ENCODE measurements at places on chromosomes 5 and 9. TPM values are rescaled to one million over a fixed set of nuclear protein-coding genes. Genes with fewer than 3 reads are reported as not detected.

DNA sequence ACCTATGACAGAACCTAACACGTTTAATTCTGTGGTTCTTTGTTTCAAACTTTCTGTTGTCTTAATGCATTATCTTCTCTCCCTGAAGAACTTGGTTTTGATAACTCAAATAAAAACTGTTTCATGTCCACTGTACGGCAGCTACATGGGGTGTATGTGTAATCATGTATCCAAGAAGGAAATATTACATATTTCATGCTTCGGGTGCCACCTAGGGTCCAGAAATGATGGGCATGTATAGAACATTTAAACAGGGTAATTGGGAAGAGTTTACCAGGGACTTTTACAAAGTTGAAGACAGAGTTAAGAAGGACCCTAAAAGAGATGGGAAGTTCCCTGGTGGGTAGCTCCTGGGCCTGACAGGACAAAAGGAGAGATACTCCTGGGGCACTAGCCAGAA lies 291.3 kb downstream of the FBXL7 start:
- DNase-seq = no peak

DNA sequence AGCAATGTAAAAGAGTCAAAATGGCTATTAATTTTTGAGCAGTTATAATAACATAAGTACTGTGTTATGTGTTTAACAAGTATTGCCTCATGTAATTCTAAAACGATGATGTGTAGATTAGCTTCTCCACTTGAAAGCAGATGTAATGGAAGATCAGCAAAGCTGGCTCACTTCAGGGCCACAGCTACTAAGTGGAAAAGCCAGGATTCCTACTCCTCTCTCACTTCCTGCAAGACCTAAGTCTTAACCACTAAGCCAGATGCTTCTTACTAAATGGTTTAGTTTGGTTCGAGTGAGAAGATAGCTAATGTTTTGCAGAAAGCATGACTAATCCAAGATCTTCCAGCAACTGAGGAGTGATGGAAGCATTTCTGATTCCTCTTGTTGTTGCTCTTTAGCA lies 15.7 kb upstream of the TNC start:
- DNase-seq = peak; percentile 42

DNA sequence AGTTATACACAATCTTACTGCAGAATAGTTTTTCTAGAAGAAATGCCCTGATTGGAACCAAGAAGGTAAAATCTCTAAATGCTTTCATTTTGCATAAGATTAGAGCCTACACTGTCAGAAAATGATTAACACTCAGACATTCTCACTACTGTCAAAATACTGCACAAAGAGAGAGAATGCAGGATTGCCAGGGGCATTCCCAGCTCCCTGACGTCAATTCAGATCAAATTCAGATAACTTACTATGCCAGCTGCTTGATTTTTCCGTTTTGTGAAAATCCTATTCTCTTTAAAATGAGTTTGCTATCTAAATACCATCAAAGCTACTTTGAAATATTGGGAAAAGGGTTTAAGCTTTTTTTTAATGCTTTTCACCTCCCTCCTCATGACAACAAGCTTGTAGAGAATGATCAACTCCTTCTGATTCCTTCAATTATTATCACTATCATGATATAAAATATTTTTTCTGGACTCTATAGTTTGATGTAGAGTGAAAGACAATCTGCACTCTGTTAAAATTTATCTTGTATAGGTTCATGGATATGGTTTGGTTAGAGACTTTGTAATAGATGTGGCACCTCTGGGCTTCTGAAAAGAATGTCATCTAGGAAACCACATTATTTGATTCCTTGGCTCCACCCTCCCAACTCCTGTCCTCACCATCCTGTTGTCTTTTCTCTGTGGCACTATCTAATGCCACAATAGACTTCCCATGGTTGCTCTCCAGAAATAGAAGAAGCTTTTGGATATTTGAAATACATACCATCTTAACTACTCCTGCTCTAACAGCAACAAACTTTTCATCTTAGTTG lies 407.7 kb downstream of the PDE4D start:
- DNase-seq = no peak

DNA sequence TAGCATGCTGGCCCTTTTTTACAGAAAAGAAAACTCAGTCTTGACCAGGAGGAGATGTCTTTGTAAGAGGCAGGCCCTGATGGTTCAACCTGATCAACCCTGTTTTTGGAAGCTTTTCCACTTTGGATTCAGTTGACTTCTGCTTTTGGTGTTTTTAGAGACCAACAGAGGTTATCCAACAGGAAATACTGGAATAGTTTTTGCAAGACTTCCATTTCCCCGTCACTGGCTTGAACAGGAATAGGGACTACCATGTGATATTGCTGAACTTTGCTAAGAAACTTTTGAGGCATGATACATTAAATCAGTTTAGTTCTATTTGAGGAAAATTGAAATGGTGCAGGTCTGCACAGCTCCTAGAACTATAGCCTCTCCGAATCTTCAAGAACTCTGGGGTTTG lies 17.1 kb upstream of the DAB2 start:
- DNase-seq = no peak

DNA sequence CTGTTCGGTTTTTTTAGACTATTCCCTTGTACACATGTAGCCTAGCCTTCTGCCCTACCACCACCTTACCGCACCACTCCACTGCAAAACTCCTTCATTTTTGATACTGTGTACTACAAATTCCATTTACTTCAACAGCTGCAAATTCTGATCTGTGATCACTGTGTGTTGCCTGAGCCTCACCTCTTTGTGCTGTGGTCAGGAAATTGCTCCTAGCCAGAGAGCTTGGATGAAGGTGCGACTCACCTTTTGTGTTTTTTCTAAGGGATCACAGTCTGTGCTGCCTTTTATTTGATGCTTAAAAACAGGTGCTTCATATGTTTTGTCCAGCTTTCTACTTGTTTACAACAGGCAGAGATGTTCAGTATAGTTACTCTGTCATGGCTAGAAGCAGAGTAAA lies 31.5 kb downstream of the CSNK1G3 start:
- no peak for DNase-seq

DNA sequence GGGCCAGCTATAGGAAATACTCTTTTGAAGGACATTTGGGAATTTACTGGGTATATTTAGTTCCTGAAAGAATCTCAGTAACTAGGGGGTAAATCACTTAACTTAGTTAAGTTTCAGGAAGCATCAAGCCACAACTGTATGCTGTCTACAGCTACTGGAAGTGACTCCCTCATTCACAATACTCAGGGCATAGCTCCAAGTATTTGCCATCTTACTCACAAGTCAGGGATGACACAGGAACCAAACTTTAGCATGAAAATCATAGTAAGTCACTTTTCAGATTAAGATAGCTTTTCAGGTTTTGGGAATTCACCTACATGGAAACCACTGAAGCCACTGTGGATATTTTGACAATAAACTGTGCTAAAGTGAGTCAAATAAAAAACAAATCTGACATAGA lies 242.4 kb upstream of the ATP10B start:
- no peak for DNase-seq

DNA sequence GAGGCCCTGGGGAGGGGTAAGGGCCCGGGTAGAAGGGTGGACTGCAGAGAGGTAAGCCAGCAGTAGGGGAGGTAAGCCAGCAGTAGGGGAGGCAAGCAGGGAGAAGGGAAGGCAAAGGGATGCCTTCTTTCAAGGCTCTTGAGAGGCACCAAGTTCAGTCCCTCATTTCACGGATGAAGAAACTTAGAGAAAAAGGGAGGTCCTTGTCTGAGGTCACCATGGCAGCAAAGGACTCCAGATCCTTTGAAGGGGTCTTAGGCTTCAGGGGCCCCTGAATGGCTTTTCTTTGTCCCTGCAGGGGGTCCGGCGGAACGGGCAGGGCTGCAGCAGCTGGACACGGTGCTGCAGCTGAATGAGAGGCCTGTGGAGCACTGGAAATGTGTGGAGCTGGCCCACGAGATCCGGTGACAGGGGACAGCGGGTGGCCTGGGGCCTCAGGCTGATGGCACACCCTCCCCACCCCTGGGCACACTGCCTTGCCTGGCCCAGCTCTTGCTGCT lies 42.6 kb downstream of the RGS3 start:
- DNase-seq = no peak

DNA sequence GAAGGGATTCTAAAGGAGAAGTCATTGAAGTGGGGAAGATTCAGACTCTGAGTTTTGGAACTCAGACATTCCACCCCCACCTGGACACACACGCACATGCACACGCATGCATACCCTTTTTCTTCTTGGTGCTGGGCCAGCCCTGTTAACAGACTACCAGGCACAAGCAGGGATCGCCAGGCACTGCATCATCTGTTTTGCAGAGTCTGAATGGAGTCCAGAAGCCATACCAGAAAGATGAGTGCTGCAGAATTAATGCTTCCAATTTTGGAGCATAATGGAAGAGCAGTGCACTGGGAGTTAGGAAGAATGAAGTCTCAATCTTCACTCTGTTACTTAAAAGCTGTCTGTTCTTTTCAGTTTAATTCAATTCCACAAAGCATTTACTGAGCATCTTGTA lies 95.5 kb downstream of the PDE8B start:
- no peak for DNase-seq

- no peak for DNase-seq
These were observed 114.0 kb downstream of the FBXO38 start for GRCh38 chr5:148497757-148498156.

DNA sequence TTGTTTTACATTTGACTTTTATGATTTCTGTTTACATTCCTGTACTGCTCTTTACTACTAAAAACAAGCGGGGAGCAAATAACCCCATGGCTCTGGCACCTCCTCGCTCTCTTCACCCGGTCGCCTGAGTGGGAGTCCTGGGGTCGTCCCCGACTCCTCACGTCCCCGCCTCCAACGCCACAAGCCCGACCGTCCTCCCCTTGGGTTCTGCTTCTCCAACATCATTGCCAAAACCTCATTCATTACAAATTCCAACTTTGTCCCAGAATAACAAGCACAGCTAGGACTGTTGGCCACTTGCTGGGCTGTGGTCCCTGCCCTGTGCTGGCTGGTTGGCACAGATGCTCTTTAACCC lies 35.1 kb downstream of the MRPL36 start:
- no peak for DNase-seq

DNA sequence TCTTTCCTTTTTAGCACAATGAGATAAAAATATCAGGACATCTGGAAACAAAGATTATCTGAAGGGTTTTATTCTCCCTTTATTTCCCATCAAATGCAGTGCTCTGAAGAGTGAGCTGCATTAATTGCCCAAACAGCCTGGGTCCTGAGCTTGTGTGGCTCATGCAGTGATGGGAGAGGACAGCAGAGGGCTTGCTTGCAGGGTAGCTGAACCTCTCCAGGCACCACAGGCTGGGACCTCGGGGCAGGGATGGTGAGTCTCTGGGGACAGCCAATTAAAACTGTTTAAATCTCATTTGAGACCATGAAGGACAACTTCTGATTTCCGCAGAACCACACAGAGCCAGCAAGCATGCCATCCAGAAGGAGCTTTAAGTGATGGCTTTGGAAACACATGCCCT lies 71.2 kb downstream of the PLAC8L1 start:
- no peak for DNase-seq

DNA sequence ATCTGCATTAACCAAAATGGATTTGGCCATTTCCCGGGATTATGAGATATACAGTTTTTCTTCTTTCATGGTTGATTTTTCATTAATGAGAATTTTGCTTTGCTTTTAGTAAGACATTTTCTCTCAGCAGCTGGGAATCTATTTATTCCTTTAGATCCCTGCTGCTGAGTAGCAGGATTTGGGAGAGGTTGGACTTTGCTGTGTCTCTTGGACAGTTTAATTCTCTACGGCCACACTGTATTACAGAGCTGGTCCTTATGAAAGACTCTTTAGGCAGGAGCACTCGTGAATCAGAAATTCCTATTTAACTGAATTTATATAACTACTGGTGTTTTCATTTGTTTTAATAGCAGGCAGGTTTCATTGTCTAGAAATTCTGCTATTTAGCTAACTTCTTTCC lies 1.6 kb downstream of the UNC13B start:
- DNase-seq = no peak

GRCh38 chr5:170154297-170154696 lies 48.6 kb downstream of the FOXI1 start:
- no peak for DNase-seq

GRCh38 chr9:115165233-115165632 lies 47.3 kb upstream of the TNC start:
- DNase-seq = no peak

DNA sequence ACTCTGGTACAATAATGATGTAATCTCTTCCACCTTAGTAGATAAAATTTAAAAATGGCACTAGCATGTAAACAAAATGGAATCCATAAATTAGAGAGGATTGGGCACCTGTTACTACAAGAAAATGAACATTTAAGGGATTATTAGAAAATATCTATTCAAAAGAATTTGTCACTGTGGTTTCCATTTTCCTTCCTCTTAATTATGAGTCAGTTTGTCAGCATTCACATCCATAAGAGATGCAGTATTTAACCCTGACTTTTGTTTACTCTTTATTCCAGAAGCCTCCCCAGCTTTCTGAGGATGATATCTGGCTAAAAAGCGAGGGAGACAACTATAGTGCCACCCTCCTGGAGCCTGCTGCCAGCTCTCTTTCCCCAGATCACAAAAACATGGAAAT lies 72.1 kb downstream of the C9orf152 start:
- DNase-seq = no peak

DNA sequence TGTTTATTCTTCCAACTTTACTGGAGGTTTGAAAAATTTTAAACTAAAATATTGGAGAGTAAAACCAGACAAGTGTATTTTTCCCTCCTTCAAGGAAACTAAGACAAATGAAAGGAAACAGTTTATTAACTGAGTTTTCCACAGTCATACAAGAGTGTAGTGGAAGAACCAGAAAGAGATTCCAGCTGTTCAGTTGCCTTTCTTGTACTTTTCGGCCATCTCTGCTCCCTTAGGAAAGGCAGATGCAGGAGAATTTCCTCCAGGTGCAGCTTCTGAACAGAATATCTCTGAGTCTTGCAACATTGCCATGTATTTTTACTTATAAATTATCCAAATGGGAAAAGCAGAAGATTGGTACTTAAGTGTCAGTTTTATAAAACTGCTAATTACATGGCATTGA lies 217.1 kb downstream of the MAST4 start:
- DNase-seq = no peak

- DNase-seq = no peak
These were observed 1.0 kb downstream of the KLF4 start for GRCh38 chr9:107488375-107489143.

SEMA5A gene
- 20.4 TPM for total RNA-seq

CD14 gene
- not detected for total RNA-seq

OR1N2 gene
- total RNA-seq = not detected

CCDC187 gene
- total RNA-seq = not detected

PFN3 gene
- total RNA-seq = not detected

OR13C5 gene
- not detected for total RNA-seq

TNFSF8 gene
- total RNA-seq = not detected

LAMC3 gene
- 0.49 TPM for total RNA-seq

HMCN2 gene
- not detected for total RNA-seq

SMIM3 gene
- 47.6 TPM for total RNA-seq

DAB2IP gene
- total RNA-seq = 5.3 TPM

Measured in H4 (cell line).